ENCODE measurements at places on chromosomes 4 and X.

- no peak for DNase-seq
Measured at GRCh38 chr4:13243152-13243551, 241.0 kb downstream of the RAB28 start.

DNA sequence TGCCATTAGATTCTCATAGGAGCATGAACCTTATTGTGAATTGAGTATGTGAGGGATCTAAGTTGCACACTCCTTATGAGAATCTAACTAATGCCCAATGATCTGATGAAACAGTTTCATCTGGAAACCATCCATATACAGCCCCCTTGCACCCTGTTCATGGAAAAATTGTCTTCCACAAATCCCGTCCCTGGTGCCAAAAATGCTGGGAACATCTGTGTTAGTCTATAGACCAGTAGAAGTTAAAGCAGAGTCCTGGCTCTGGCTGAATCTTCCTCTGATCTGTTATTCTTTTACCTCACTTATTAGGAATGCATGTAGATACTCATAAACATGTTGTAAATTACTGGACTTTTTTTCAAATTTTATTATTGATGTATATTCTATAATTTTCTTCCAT is 29.2 kb downstream of the SULT1B1 start:
- no peak for DNase-seq

- no peak for DNase-seq
Measured at GRCh38 chr4:151781026-151781425, 20.2 kb upstream of the GATB start.

DNA sequence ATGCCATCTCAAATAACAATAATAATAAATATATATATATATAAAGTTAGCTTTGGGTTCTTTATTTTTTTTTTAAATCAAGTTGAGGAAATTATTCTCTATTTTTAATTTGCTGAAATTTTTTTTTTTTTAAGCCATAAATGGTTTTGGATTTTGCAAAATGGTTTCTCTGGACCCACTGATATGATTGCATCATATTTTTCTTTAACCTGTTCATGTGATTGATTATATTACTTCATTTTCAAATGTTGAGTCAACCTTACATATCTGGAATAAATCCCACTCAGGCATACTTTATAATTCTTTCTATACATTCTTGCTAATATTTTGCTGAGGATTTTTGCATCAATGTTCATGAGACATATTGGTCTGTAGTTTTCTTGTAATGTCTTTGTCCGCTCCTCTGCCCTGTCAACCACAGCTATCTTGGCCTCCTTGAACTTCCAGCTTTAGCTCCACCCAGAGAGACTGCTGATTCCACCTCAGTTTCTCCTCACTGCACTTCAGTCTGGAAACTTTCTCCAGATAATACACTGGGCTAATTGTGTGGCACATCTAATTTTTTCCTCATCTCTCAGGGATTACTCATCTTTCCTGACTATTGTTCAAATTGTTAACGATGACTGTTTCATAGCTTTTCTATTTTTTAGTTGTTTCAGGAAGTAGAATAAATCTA is 160.9 kb upstream of the GIMD1 start:
- DNase-seq = no peak

DNA sequence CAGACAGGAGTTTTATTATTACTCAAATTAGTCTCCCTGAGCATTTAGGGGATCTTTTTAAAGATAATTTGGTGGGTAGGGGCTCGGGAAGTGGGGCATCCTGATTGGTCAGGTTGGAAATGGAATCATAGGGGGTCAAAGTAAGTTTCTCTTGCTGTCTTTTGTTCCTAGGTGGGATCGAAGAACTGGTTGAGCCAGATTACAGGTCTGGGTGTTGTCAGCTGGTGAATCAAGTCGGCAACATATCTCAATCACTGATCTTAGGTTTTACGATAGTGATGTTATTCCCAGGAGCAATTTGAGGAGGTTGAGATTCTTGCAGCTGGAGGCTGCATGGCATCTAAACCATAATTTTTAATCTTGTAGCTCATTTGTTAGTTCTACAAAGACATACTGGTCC is 629.5 kb upstream of the AMOT start:
- no peak for DNase-seq

- no peak for DNase-seq
Measured at GRCh38 chrX:52271206-52271605, 86.5 kb downstream of the MAGED4 start.
